Lower lobe of right lung (tissue), 2 donors: ENCODE measurements at places on chromosomes 13 and 19. TPM values are rescaled to one million over a fixed set of nuclear protein-coding genes. Genes with fewer than 3 reads are reported as not detected.

ATXN8OS gene
- not detected for total RNA-seq

RYR1 gene
- 9.2 TPM for total RNA-seq

SULT2B1 gene
- 14.4 TPM for total RNA-seq

SPPL2B gene
- total RNA-seq = 52.3 TPM

MEGF8 gene
- 16.4 TPM for total RNA-seq

CLDND2 gene
- 1.9 TPM for total RNA-seq

GIPC3 gene
- total RNA-seq = 4.2 TPM

TDRD12 gene
- not detected for total RNA-seq

TEAD2 gene
- total RNA-seq = 36.2 TPM

LRRC25 gene
- 35.4 TPM for total RNA-seq

THAP8 gene
- total RNA-seq = 5.5 TPM
